Stimulated activated CD4-positive, alpha-beta T cell treated with anti-CD3 and anti-CD28 coated beads, Interleukin-1b, Interleukin-23, amount 100 ng/mL, for 1 hour (primary cell): ENCODE measurements at places on chromosomes 3 and 15.

DNA sequence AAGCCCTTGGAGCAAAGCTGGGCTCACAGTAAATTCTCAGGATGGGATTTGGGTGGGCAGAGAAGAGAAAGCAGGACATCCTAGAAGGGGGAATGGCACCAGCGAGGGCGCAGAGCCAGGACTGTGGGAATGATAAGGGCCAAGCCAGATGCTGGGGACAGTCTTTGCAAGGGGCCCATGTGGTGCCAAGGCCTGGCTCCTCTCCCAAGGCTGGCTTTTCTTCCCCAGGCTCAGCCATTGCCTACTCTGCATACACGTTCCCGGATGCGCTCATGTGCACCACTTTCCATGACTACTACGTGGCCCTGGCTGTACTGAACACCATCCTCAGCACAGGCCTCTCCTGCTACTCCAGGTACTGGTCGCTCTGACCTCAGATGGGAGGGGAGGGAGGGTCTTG is 24.7 kb upstream of the KIF23 start:
- no peak for DNase-seq

GRCh38 chr3:39978308-39978707 is 168.9 kb downstream of the MYRIP start:
- DNase-seq: no peak

- DNase-seq: no peak
These were observed 115.1 kb downstream of the SLCO3A1 start for GRCh38 chr15:91968610-91969009.

- no peak for DNase-seq
These were observed 262.8 kb downstream of the LRTM1 start for GRCh38 chr3:54665016-54665600.

DNA sequence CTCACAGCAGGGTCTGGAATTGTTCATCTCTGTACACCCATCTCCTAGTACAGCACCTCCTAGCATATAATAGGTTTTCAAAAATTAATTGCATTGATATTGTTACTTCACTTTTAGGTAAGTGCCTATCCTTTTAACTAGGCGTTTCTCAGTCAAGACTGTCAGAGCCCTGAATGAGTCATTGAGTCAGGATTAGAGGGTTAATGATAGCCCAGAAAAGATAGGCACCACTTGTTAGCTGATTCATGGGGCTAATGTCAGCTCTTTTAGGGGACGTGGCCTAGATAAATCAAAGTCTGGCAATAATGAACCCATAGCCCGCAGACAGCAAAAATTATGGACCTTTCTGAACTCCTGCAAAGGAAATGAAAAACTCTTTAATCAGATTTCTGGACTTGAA is 42.9 kb downstream of the TIMP4 start:
- no peak for DNase-seq

DNA sequence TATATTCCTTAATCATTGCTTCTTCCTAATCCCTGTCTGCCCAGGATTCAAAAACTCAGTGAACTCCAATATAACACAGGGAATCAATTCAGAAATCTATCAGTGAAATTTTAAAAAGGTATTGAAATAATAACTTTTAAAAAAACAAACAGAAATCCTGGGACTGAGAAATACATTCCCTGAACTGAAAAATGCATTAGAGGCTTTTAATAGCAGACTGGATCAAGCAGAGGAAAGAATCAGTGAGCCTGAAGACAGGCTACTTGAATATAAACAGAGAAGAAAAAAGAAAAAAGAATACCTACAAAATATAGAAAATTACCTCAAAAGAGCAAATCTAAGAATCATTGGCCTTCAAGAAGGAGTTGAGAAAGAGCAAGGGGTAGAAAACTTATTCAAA is 54.7 kb downstream of the CEP70 start:
- DNase-seq: no peak

GRCh38 chr15:67836477-67836876 is 3.4 kb downstream of the RNU6-1 start:
- DNase-seq: no peak

DNA sequence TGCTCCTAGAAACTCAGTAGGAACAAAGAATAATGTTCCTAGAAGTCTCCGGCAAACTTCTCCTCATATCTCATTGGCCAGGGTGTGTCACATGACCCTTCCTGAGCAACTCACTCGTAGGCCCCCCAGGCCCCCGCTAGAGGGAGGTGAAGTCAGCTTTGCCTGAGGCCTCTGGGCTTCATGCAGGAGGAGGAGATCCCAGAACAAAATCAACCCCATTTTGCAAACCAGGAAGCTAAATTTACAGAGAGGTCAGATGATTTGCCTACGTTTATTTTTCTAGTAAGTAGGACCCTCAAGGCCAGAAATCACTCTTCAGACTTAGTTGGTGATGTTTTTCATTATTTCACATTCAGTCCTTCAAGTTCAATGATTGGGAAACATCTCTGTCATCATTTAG is 99.1 kb downstream of the SSR3 start:
- DNase-seq: no peak

GRCh38 chr3:11564577-11565001 is 79.1 kb downstream of the VGLL4 start:
- no peak for DNase-seq

DNA sequence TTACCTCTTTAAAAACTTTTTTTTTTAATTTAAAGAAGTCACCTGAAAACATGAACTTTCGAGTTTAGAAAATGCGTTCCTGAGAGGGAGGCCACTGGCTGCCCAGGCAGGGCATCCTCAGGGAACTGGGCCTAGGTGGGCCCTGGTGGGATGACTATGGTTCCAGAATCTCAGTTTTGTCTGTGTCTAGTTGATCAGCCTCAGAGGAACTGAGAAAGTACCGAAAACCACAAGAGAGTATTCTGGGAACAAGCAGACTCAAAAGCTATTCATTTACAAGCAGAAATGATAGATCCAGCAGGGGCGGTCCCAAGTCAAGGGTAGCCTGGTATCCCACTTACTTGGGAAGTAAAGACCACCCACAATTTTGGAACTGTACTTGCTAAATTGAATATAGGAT is 10.5 kb downstream of the WWTR1 start:
- DNase-seq: no peak

GRCh38 chr3:138139691-138140090 is 7.5 kb upstream of the A4GNT start:
- no peak for DNase-seq

GRCh38 chr3:195046441-195046840 is 224.5 kb downstream of the XXYLT1 start:
- no peak for DNase-seq

GRCh38 chr3:65978116-65978515 is 60.6 kb downstream of the MAGI1 start:
- DNase-seq: no peak

- DNase-seq: peak; percentile 51
These were observed 1.1 kb downstream of the TFG start for GRCh38 chr3:100710261-100710968.

- DNase-seq: no peak
These were observed 360.4 kb downstream of the ULK4 start for GRCh38 chr3:41601404-41601987.

- DNase-seq: no peak
These were observed 40.7 kb upstream of the TBC1D21 start for GRCh38 chr15:73832657-73833056.

GRCh38 chr15:80957976-80958375 is 31.6 kb downstream of the MESD start:
- no peak for DNase-seq

DNA sequence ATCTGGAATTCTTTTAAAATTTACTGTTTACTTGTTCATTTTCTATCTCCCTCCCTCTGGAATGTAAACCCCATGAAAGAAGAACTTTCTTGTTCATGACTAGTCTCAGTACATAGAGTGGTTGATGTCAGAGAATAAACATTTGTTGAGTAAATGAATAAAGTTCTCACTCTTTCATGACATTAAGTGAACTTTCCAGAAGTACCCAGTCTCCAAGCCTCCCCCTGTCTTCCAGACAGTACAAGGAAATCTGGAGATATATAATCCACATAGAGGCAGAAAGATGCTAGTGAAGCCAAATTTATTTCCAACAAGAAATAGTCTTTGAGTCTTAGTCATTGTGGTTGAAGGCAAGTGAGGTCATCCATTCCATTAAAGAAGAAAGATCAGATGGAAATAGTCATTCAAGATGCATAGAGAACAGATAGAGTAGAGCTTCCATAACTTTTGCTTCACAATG is 71.5 kb upstream of the GALNT15 start:
- DNase-seq: no peak

- DNase-seq: no peak
These were observed 246.6 kb upstream of the KCNMB2 start for GRCh38 chr3:178289544-178290160.

DNA sequence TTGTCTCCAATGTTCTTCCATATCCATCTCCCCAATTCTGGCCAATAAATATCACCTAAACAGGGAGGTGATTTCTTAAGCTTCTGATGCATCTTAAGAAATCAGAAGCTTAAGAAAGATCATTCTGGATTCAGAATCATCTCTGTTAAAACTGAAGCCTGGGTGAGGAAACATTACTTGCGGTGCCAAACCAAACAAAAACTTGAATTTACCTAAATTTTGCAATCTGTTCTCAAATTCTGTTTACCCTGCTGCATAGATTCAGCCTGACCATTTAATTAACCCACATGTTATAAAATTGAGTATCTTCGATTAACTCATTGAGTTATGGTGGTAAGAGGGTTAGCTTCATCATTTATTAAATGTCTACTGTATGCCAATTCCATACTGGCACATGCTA is 204.4 kb upstream of the ZNF385D start:
- no peak for DNase-seq

- DNase-seq: no peak
These were observed 65.0 kb upstream of the IP6K2 start for GRCh38 chr3:48782046-48782445.

DNA sequence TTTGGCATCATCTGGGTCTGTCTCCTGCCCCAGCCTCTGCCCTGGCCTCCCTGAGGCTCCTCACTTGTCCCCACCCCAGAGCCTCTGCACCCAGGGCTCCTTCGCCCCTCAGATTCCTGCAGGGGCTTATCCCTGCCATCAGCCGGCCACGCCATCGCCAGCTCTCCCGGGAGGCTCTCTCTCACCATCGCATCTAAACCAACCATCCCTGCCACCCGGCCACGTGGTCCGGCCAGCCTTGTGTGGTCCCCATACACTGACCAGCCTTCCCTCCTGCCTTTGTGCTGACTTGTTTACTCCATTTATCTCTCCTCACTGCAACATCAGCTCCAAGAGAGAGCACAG is 134.3 kb upstream of the IQSEC1 start:
- no peak for DNase-seq

- DNase-seq: no peak
These were observed 53.8 kb downstream of the SAMMSON start for GRCh38 chr3:70053293-70053692.

DNA sequence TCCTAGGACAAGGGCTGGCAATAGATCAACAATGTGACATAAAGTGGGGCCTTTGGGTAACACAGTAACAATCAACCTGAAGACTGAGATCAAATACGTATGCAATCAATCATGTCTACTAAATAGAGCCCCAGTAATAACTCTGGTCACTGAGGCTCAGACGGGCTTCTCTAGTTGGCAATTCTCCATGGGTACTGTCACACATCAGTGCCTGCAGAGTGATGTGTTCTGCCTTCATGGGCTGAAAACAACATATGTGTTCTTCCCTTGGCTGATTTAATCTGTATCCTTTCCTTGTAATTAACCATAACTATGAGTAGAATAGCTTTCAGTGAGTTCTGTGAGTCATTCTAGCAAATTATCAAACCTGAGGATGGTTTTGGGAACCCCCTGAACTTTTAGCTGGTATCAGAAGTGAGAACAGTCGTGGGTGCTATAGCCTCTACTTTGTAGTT is 113.6 kb downstream of the TMCO5A start:
- no peak for DNase-seq

GRCh38 chr3:152916753-152917279 is 81.9 kb downstream of the P2RY1 start:
- DNase-seq: no peak

- DNase-seq: no peak
These were observed 184.9 kb downstream of the GAP43 start for GRCh38 chr3:115808244-115808643.

DNA sequence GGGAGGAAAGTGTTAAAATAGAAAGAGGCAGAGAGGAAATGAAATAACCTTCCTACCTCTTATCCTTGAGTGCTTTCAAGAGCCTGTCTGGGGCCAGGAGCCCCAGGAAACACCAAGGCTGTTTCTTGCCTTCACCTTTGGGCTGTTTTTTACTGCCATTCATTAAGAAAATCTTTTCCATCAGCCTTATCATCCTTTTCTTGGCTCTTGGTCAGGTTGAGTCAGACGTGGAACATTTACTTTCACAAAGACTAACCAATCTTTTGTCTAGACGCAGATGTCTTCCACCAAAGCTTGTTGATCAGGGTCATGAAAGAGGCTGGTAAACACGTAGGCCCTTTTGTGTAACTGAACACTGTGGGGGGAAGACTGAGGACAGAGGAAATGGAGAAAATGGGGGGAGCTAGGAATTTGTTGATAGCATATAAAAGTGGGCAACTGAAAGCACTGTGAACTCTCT is 151.0 kb upstream of the THBS1 start:
- DNase-seq: no peak

DNA sequence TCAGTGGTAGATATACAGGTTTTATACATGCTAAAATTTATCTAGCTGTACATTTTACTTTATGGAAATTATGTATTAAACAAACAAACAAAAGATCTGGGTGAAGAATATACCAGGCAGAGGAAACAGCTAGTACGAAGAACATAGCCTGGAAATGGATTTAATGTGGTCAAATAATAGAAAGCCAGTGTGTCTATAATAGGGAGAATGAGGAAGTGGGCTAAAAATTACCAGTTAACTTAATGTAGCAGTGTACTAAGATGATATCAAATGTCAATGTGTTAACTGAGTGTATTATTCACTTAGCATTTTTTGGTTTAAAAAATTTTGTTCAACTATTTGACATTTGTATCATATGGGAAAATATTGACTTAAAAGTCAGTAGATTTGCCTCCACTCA is 22.8 kb upstream of the SLC15A2 start:
- no peak for DNase-seq

- no peak for DNase-seq
These were observed 61.9 kb downstream of the TNIK start for GRCh38 chr3:171398343-171398742.

- DNase-seq: no peak
These were observed 36.7 kb downstream of the CMTM7 start for GRCh38 chr3:32428092-32429068.

DNA sequence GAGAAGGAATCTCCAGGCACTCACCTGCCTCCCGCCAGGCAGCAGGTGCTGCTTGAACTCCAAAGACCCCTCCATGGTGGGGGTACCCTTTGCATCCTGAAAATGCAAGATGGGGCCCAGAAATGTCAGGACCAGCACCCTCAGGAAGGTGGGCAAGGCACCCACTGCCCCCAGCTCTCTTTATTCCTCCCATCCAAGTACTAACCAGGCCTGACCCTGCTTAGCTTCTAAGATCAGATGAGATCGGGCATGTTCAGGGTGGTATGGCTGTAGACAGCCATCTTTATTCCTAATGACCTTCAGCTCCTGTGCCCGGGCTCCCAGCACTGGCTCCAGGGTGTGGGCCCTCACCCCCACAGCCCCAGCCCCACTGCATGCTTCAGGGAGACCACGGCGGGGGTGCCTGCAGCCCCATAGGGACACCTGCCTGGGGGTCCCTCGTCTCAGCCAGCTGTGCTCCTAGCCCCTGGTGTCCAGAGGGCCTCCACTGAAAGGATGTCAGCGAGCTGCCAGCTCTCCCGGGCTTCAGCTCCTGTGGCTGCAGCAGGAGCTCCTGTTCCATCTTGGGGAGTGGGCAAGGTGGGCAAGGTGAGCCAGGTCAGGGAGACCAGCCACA is 13.2 kb downstream of the PLA2G4B start:
- no peak for DNase-seq

GRCh38 chr3:61847784-61848462 is 286.6 kb downstream of the PTPRG start:
- DNase-seq: no peak

GRCh38 chr15:63041402-63041973 is 1.1 kb upstream of the TPM1 start:
- DNase-seq: no peak
